ENCODE measurements at places on chromosomes 4 and X.
A peak's percentile ranks its signal among the peaks of the same experiment; 100 is the strongest.

DNA sequence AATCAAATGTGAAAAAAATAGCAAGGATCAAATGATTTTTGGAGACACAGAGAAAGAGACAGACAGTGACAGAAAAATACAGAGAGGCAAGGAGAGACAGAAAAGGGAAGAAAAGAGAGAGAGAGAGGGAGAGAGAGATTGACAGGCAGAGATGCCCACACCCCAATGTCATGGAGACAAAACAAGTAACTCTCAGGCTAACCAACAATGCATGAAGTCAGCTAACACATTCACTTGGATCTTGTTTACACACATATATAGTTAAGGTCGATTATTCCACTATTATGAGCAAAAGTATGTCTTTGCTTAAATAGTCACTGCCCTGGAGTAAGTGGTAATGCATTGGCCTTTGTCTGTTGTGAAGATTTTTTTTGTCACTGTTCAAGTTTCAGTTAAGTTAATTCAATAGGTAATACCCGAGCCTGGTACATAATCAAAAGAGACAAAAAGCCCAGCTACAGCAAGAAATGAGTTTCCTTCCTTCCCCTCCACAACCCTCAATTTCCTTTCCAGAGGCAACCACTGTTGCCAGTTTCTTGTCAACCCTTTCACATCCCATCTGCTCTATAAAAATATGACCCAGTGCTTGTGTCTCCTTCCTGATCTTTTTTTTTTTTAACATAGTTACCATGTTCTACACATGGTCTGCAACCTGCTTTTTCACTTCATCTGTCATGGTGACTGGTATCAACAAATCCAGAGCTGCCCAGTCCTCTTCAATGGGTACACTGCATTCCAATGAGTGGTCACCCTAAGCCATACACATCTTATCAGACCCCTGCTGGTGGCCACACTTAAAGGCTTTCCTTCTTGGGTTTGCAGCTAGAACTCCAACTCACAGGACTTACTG, 52.1 kb downstream of the PROM1 start:
- DNase-seq, result no peak

DNA sequence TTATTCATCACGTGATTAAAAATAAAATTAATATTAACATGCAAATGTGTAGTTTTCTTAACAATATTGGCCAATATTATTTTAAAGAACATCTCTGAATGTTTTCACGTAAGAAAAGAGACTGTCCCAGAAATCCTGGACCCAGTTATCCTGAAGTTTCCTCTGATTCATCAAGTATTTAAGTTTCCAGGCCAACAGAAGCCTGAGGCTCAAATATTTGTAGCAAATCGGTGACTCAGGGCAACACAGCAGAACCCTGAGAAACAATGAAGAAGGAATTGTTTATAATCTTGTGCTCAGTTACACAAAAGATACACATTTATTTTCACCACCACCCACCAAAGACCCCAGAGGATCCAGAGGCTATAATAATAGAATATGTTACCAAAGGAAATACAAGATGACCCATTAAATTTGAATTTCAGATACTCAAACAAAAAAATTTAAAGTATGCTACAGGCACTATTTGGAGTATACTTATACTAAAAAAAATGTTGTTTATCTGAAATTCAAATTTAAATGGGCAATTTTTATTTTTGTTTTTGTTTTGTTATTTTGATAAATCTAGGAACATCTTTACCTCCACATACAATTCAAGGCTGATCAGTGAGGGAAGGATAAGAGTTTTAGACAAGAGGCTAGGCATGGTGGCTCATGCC, 33.9 kb upstream of the SLC7A11 start:
- DNase-seq, result no peak

- no peak for DNase-seq
Measured at GRCh38 chr4:53011259-53011905, 149.3 kb downstream of the RASL11B start.

DNA sequence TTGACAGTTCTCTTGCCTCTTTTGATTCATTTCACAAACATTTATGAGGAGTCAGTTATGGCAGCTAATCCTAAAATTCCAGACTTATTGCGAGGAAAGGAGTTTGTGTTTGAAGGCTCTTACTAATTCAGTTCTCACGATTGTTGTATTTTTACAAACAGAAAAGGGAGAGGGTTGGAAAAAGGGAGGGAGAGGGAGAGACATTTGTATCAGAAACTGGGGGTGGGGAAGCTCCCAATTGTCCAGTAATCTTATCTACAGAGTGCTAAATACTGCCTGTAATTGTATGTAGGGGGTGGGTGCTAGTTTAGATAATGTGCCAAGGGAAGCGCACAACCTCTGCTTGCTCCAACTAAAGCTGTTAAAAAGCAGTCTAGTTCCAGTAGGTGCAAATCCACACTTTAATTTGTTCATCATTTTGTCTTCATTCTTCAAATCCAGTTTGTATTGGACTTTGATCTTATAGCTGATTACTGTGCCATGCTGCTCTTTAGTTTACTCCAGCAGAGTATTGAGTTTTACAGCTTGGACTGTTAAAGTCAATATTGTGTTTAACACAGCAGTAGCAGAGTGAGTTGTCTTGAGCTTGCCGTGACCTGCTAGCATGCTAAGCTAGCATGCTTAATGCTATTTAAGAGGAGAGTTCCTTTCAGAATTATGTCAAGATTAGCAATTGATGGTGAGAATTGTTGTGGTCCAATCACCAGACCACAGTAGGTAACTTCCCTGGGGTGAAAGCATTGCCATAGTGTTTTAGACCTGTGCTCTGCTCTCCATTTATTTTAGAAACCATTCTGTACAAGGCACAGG, 13.9 kb downstream of the FNIP2 start:
- no peak for DNase-seq

- no peak for DNase-seq
Measured at GRCh38 chr4:74431113-74431826, 13.7 kb upstream of the AREG start.

- DNase-seq, result no peak
Measured at GRCh38 chr4:7031558-7032449, 11.4 kb upstream of the TADA2B start.

DNA sequence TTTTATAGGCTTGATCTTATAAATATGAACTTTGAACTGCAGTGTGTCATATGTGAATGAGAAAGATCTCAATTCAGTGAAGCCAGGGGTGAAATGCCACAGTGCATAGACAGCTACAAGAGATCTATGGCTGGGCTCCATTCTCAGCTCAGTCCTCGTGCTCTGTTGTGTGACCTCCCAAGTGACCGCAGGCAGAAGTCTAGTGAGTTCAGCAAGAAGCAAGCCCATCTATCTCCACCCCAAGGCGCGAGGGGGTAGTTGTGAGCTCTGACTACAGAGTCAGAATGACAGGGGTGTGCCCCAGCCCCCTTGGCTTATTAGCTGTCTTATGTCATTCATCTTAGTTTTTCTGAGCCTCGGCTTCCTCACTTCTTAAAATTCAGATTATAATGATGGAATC, 378.3 kb downstream of the FBXW7 start:
- DNase-seq, result no peak

- DNase-seq, result no peak
Measured at GRCh38 chrX:42996861-42997260, 218.9 kb upstream of the PPP1R2C start.

DNA sequence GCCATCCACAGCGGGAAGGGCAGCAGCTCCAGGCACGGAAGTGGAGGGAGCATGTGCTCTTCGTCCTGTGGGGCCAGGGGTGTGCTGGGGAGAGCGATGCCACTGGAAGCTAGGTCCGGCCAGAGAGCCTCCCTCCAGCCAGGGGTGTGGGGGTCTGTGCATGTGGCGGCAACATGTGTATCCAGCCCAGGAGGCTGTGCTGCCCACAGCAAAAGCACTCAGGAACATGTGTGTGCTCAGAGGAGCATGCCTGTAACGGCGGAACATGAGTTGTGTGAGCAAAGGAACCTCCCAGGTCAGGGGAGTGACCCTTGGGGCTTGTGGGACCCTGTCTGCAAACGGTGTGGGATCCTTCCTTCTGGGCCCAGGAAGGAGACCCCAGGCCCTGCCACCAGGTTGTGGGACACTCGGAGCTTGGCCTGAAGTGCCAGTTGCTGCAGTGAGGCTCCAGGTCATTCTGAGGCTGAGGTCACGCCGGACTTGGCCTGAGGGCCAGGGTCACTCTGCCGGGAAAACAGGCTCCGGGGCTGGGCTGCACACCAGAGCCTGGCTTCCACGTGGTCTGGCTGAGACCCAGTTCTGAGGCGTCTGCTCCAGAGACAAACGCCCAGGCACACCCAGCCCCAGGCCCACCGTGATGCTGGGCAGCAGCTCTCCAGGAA, 37.2 kb downstream of the CPLX1 start:
- no peak for DNase-seq

DNA sequence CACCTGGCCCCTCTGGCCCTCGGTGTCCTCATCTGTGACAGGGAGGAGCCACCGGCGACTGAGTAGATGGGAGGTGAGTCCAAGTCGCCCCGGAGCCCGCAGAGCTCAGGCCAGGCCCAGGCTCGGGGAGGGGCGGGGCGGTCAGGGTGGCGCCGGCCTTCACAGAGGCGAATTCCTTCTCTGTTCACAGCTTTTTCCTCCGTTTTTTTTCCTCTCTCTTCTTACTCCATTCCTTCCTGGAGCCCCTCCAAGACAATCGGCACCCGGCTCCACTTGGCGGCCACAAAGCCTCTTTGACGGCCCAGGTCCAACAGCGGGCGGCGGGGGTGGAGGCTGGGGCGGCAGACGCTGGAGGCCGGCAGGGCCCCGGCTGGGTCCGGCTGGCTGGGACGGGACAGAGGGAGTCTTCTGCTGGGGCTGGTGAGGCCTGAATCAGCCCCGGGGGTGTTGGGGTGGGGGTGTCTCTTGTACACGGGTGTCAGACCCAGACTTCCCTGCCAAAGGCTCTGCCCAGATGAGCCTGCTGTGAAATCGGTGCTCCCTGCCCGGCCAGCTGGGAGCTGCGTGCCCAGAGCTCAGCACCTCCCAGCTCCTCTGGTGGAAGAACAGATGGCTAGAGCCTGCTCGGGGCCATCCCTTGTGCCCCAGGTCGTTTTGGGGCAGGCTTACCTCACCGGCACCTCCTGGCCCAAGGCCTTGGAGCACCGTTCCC, 22.6 kb downstream of the FGFRL1 start:
- peak; percentile 91 for DNase-seq

DNA sequence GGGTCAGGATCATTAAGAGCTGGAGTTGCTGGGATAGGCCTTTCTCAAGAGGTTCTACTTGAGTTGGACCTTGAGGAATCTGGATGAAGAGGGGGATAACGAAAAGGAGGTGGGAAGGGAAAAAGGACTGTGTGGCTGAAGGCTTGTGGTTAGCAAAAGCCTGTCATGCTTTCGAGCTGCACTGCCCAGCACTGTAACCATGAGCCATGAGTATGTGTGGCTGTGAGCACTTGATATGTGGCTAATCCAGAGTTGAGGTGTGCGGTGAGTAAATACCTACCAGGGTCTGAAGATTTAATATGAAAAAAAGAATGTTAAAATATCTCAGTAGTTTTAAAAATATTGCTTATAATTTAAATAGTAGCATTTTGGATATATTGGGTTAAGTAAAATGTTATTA, 11.4 kb downstream of the TMEM165 start:
- no peak for DNase-seq
